ENCODE measurements at places on chromosomes 7 and 10.

DNA sequence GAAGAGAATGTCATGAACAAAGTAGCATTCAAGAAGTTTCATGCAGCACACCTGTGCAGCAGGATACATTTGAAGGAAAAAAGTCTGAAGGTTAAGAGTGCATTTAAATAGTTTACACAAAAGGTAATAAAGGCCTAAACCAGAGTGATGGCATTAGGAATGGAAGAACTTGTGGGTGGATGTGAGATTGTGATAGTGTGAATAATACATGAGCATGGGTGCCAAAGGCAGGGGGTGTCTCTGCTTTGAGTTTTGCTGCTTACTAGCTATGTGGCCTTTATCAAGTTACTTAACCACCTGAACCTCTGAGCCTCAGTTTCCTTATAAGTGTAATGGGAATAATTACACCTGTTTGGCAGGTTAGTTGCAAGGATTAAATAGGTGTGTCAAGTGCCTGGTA lies 21.0 kb downstream of the AGK start:
- no peak overlapping the region for H3K4me3 ChIP-seq
- DNase-seq, result no peak
- no peaks in the 10 kb centered on the region for H3K27me3 ChIP-seq
- no peaks in the 10 kb centered on the region for H3K4me1 ChIP-seq

- peaks cover 16% of the 10 kb centered on the region for H3K4me1 ChIP-seq
- no peaks in the 10 kb centered on the region for H3K36me3 ChIP-seq
- no peaks in the 10 kb centered on the region for H3K27me3 ChIP-seq
- H3K4me3 ChIP-seq, result no peak overlapping the region
- H3K27ac ChIP-seq, result peak overlapping the region; percentile 50
These were observed 27.9 kb upstream of the HSPA12A start for GRCh38 chr10:116770281-116770680.

DNA sequence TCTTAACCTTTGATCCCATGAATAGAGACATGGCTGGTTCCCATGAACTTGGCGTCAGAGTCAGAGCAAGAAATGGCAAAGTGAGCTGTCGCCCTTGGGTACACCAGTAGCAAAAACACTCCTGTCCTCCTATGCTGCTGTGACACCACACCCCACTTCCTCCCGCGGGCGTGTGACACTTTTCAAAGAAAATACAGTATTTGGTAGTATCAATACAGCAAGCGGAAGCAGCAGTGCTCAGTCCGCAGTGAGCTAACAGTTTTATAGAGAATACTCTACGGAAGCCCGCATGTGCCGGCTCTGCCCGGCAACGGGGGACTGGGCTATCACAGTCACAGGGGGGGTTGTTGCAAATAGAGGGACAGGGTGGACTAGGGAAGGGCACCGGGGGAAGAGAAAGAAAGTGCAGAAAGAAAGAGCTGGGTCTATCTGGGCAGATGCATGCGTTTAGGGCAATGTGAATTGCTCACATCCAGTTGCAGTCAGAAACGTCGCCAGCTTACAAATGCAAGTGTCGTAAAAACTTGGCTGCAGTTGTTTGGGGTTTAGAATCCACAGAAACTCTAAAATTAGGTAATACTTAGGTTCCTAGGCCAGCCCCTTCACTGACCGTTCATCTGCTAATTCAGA lies 49.8 kb downstream of the PRKCQ start:
- H3K27me3 ChIP-seq, result peaks cover 6% of the 10 kb centered on the region
- H3K36me3 ChIP-seq, result no peaks in the 10 kb centered on the region
- H3K4me3 ChIP-seq, result no peak overlapping the region
- H3K4me1 ChIP-seq, result no peaks in the 10 kb centered on the region

DNA sequence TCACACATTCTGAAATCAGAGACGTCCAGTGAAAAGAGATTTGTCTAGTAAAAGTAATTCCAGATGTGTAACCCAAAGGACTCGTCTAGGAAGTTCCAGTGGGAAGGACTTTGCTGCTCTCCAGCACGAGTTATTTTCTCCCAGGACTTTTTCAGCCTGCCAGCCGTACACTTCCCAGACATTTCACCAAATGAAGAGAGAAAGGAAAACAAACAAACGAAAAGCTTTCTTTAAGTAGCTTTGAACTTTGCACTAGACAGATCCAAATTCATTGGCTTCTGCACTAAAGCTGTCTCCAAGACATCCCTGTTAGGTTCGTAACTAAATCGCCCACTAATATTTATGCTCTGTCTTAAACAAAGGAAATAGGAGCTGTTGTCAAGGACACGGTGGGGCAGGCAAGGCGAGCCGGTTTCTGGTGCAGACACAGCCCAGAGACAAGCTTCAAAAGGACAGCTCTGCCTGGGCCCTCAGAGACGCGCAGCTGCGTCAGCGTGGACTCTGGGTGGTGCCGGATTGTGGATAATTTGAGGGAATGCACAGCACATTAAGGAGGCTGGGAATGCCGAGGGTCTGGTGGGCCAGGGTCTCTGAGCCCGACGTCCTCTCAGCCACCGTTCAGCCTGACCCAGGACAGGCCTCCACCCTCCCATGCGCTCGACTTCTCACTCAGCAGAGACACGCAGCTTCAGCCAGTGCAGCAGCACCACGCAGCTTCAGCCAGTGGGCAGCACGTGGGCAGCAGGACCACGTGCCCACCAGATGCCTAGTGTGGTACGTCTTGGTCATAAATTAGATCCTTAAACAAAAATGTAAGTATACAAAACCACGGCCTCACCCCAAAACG lies 64.1 kb upstream of the INSIG1 start:
- no peak overlapping the region for H3K27ac ChIP-seq
- no peaks in the 10 kb centered on the region for H3K27me3 ChIP-seq
- H3K4me1 ChIP-seq, result no peaks in the 10 kb centered on the region
- H3K36me3 ChIP-seq, result no peaks in the 10 kb centered on the region
- H3K4me3 ChIP-seq, result no peak overlapping the region
- DNase-seq, result no peak

GRCh38 chr7:75928568-75928914 lies 13.6 kb downstream of the POR start:
- no peak overlapping the region for H3K27ac ChIP-seq
- H3K4me3 ChIP-seq, result no peak overlapping the region
- DNase-seq, result no peak
- H3K27me3 ChIP-seq, result no peaks in the 10 kb centered on the region
- H3K36me3 ChIP-seq, result peaks cover 5% of the 10 kb centered on the region
- H3K4me1 ChIP-seq, result peaks cover 33% of the 10 kb centered on the region

GRCh38 chr10:8039321-8039881 lies 15.1 kb upstream of the GATA3 start:
- peaks cover 4% of the 10 kb centered on the region for H3K4me1 ChIP-seq
- H3K27me3 ChIP-seq, result peaks cover 87% of the 10 kb centered on the region
- no peak overlapping the region for H3K27ac ChIP-seq
- DNase-seq, result no peak
